Endothelial cell (in vitro differentiated cells): ENCODE measurements at places on chromosomes 11 and 22.

DNA sequence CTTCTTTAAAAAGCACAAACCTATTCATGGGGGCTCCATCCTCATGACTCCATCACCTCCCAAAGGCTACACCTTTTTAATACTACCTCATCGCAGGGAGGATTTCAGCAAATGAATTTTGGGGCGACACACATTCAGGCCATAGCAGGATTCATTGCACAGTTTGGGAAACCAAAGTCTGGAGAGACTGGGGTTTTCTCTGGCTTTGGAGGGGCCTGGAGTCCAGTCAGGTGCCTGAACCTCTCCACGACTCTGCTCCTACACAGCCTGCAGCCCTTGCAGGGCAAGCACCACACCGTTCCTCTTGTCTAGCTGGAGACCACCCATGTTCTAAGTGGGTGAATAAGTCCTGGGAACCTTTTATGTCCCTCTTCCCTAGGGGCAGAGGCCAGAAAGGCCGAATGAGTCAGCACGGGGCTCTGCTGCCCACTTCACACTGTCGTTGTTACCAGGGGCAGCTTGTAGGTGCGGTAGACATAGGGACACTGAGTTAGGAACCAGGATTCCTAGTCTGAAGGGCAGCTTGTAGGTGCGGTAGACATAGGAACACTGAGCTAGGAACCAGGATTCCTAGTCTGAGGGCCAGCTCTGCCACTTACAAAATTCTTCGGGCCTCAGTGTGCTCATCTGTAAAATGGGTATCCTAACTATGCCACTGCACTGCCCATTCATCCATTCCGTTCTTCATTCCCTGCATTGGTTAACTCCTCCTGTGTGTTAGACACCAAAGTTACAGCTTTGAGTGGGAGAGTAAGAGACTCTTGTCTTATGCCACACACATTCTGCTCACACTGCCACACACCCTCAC, 251.7 kb upstream of the B3GAT1 start:
- no peak for DNase-seq

DNA sequence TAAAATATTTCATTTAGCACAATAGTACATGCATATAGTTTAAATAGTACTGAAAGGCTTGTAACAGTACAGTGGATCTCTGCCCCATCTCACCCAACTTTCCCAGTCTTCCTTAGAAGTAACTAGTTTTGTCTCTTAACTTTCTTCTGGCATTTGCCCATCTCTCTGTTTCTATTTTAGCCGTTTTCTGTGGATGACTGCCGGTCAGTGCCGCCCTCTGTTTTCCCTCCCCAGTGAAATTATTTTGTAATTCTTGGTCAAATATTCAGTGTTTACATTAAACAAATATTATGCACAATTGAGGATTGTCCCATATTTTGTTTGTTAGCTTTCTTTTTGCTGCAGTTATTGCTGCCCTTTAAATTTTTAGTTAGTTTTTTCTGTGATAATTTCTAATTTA, 8.3 kb downstream of the PDHX start:
- DNase-seq, result no peak

DNA sequence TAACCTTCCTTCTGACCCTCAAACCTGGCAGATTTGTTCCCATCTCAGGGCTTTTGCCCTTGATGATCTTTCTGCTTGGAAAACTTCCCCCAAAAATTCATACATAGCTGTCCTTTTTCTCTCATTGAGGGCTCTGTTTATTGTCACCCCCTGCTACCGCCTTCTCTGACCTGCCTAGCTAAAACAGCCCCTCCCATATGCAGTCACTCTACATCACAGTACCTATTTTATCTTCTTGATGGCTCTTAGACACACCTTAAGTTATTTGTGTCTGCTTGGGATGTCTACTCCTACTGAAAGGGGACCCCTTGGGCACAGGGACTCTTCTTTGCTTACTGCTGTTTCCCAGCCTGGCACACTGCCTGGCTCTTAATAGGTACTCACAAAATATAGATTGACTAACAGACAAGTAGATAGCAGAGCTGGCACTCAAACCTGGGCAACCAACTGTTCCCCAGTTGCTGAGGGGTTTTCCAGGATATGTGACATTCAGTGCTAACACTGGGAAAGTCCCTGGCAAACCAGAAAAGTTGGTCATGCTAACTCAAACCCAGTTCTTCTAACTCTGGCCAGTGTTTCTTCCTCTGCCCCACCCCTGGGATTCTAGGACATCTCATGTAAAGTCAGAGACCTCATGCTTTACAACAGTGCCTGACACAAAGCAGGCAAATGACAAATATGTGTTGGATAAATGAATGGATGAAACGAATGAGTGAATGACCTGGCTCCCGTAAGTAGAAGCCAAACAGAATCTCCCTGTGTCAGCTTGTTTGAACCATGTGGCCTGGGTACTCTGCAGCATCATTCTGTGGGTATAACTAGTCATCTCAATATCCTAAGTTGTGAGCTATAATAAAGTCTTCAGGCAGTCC, 19.8 kb upstream of the FJX1 start:
- no peak for DNase-seq

DNA sequence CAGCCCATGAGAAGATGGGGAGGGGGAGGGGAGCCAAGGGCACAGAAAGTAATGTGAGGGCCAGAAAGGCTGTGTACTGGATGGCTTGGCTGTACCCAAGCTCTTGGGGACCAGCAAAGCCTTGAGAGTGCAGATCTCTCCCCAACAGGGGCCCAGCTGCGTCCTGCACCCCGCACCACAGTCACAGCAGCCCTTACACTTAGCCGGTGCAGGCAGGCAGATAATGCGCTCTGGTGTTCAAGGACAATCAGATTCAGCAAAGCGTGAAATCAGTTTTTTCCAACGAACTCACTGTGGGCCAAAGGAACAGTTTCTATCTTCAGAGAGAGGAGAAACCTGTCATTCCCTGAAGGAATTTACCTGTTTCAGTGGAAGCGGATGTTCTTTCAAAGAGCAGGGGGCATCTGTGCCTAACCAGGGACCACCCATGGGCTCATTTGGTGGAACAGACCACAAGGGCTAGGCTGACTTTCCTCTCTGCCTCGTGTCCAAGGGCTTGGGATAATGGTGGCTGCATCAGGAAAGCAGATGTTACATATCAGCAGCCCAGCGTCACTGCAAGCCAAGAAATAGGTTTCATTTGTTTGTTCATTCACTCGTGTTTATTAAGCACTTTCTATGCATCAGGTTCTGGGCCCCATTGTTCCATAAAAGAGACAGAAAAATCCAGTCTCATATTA, 81.2 kb upstream of the SPON1 start:
- no peak for DNase-seq
